ENCODE measurements at places on chromosomes 1 and 21.

- DNase-seq = no peak
Measured at GRCh38 chr1:41789661-41790330, 128.9 kb downstream of the HIVEP3 start.

GRCh38 chr1:24009406-24009805, 29.3 kb upstream of the SRSF10 start:
- DNase-seq = no peak

DNA sequence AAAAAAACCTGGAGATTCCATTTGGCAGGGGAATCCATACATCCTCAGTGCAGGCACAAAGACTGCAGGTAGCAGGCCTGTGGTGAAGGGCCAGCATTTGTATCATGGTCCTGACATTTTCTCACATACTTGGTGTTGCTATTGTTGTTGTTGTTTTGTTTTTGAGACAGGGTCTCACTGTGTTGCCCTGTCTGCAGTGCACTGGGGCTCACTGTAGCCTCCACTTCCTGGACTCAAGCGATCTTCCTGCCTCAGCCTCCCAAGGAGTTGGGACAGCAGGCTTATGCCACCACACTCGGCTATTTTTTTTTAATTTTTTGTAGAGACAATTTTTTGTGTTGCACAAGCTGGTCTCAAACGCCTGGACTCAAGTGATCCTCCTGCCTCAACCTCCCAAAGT, 140.8 kb upstream of the ZNF644 start:
- no peak for DNase-seq

- no peak for DNase-seq
Measured at GRCh38 chr1:163161841-163162240, 40.9 kb downstream of the RGS5 start.

DNA sequence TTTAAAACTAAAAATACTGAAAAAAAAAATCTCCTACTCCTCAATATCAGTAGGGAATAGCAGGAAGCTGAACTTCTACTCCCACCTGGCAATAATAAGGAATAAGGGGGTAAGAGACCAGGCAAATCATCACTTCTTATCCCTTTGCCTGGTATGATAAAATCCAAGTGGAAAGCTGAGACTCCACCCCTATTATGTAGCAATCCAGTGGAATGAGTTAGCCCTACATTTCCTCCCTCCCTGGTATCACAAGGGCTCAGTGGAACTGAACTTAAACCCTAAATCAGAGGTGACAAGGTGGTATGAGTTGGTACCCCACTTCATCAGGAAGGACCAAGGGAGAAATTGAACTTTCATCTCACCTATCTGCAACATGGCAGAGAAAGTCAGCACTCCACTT, 25.7 kb downstream of the TRIM33 start:
- DNase-seq = no peak

DNA sequence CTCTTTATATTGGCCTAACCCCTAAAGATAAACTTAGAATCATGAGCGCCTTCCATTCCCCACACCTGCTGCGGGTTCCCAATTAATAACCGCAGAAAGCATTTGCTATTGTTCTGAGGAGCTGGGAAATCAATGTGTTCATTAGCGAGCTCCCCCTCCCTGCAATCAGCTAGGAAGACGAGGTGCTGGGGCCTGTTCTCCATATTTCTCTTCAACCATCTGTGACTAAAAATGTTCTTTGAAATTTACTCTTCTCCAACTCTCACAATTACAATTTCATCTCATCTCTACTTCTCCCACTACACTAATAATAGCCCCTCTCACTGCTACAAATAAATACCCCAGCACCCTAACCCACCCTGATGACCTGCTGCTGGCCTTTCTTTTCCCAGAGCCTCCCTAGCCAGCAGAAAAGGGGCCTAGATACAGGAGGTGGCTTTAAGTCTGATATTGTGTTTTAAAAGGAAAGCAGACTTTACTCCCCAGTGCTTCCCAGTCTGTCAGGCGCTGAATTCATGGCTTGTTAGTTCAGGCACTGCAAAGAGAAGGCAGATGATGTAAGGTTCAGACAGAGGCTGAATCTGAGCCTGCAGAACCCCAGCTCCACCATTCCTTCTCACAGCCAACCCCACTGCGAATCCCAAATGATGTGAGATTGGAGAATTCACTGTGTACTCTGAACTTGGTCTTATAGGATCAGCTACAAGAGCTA, 477.5 kb upstream of the DAB1 start:
- no peak for DNase-seq

- no peak for DNase-seq
Measured at GRCh38 chr1:201456499-201457309, 12.3 kb downstream of the PHLDA3 start.

GRCh38 chr1:101587741-101588140, 350.9 kb downstream of the S1PR1 start:
- no peak for DNase-seq
